ENCODE measurements at places on chromosomes 11 and 22. TPM values are rescaled to one million over a fixed set of nuclear protein-coding genes. Genes with fewer than 3 reads are reported as not detected.

MRGPRD gene
- total RNA-seq = not detected

BRSK2 gene
- total RNA-seq = 0.27 TPM

MS4A3 gene
- total RNA-seq = not detected

SEC14L6 gene
- total RNA-seq = not detected

IGLL5 gene
- not detected for total RNA-seq

CHRM1 gene
- not detected for total RNA-seq

DLG2 gene
- total RNA-seq = 0.88 TPM

Data from T-helper 1 cell treated with Interleukin-12 subunit alpha and Interleukin-12 subunit beta and Interleukin-4 antibody, amounts not matched to agents 30 ng/mL and 1 ng/mL, for 36 hours (primary cell).